ENCODE measurements at places on chromosomes 5 and 9.

DNA sequence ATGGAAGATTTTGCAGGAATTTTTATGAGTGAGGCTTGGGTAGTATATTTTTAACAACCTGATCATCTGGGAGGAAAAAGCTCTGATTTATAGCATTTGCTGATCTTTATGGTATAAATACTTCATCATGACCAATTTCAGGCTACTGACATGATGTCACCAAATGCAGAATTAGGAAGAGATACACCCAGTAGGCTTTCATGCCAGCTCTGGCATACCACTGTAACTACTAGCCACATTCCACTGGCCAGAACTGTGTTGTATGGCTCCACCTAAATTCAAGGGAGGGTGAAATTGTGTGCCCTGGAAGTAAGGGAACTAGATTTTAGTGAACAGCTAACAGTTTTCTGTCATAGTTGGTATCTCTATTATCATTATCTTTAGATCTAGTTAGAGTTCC, 17.6 kb downstream of the AP3S1 start:
- DNase-seq: no peak

DNA sequence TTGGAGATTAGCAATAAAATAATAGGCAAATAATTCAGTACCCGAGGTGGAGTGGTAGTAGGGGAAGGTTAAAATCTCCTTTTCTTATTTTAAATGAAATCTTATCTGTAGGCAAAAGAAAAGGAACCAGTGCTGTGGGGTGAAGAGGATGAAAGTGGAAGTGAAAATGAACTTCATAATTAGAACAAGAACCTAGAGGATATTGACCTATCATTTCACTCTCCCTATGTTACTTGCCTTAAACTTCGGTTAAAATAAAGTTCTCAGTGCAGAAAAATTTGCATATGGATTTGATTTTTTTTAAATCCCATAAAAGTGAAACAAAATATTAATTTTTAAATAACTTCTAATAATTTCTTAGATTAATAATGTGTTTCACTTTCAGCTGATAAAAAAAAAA, 1094.9 kb upstream of the C9orf72 start:
- no peak for DNase-seq

- DNase-seq: no peak
Observed at GRCh38 chr5:103357636-103358035, 99.1 kb downstream of the MACIR start.

DNA sequence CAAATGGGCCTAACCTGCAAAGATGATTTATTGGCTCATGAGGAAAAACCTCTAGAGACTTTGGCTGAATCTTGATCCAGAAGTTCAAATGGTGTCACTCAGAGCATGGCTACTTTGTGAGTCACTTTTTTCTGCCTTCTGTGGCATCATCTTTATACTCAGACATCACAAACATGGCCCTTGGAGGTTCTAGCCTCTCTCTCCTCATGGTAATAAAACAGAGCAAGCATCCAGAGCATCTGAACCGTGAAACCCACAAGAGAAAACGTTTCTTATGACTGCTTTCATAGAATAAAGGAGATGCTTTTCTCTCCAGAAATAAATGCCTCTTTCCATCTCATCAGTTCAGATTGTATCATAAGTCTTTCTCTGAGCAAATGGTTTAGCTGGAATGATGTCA, 780.3 kb downstream of the KCTD16 start:
- no peak for DNase-seq

GRCh38 chr5:6222121-6222520, 156.2 kb downstream of the MED10 start:
- DNase-seq: no peak

GRCh38 chr5:159907689-159908590, 8.3 kb upstream of the ADRA1B start:
- DNase-seq: no peak

- no peak for DNase-seq
Observed at GRCh38 chr5:963673-964531, 44.7 kb upstream of the NKD2 start.

DNA sequence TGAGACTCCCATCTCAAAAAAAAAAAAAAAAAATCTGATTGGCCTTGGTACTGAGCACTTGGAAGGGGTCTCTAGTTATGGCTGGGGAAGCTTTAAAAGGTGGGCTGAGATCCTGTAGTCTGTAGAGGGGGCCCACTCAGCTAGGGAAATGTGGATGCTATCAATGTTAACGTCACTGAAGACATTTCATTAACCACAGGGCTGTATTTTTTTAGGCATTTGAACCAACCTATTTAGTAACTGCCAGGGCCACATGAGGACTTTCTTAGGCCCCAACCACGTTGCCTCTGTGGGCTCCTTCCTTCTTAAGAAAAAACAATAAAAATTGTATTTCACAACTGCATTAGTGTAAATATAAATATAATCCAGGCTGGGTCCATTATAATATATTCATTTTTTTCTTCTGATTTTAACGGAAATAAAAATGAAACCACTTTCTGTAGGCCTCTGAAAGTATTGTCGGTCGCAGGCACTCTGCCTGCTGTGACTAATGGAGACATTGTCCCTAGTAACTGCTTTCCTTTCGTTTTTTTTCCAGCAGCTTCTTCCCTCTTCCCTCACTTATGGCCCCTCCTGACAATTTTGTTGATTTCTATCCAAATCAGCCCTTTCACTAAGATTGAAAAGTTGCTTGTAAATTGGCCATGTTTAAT, 71.6 kb downstream of the GCNT1 start:
- no peak for DNase-seq

DNA sequence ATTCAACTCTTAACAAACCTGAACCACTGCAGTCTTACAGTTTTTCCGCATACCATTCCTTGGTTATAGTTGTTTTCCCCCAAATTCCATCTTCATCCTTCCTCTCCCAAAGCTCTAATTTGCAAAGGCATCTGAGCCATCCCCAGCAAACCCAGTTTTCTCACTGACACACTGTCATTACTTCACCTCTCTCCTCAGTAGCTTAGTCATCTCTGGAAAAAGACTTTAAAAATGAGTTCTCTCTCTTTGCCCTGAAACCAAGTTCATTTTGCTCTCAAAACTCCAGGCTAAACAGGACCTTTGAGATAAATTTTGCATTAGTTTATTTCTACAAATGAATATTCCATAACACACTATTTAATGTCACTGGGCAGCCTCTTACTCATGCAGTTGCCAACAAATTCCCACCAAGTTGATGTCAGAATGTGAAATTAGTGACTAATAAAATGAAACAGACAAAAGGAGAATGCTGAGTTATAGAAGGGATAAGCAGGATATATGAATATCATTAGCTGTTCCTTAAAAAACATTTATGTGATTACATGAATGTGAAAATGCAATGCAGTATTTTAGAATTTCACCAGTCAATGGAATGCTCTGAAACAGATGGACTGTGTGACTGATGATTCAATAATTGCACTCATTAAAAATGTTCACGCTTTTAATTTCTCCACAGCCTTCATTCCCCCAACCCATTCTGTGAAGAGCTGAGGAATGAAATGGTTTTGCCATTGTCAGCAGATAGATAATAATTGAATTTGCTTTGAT, 107.4 kb upstream of the DMAC1 start:
- DNase-seq: no peak

DNA sequence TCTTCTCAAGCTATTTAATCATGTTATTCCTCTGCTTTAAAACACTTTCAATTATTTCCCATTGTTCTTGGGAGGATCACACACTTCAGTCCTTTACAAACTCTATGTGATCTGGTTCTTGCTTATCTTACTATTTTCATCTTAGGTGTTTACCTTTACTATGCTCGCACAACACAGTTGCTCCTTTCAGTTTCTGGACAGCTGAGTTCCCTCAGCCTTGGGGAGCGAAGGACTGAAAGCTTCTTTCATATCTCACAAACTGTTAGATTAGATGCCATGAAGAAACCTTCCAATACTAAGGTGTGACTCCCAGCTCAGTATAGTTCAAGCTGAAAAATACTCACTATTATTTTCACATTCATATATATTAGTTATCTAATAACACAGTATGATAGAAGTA, 117.9 kb downstream of the CDC42SE2 start:
- DNase-seq: no peak

DNA sequence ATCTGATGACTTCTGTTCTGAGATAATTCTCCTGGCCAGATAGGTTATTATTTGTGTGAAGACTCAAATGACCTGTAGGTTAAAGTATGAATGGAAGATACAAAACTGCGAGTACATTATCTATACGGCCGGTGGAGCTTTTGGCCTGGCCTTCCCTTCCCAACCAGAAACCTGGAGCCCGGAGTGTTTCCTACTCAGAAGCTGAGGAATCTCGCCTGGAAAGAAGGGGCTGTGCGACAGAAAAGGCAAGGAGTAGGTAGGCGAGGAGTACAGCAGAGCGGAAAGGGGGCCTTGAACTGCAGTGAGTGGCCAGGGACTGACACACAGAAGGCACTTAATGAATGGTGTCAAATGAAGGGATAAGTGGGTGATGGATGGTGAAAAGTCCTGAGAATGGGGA, 34.6 kb downstream of the ANGPTL2 start:
- no peak for DNase-seq

DNA sequence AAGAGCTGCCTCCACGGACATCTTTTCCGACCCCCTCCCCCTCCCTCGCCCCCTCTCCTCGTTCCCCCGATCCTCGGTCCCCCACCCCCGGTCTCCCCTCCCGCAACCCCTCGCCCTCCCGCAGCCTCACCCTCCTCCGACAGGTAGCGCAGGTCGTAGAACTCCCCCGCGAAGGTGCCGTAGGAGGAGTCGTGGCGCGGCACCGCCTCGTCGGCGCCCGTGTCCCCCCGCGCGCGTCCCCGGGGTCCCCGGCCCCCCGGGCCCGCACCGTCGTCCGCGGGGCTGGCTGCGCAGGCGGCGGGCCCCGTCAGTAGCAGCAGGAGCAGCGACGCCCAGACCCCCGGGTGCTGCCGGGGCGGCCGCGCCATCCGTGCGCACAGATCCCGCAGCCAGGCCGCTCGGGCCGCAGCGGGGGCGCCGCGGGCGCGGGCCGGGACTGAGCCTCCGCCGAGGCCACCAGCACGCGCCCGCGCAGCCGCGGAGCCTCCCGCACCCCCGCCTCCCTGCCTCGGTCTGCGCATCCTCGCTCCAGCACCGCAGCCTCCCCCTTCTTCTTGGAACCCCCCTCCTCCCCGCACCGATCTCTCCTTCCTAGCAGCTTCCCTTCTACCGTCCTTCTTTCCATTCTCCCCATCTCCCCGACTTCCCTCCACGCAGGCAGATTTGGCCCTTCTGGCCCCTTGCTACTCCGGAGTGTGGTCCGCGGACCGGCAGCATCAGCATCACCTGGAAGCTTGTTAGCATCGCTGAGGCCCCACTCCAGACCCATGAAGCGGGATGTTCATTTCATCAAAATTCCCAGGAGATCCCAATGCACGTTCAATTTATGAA, at the start of gene FRRS1L:
TSS of gene FRRS1L (minus strand) at position 479 of the 831 bp plus-strand sequence. CDS start at position 368, 111 bp downstream.
- peak; percentile 13 for DNase-seq

- DNase-seq: no peak
Observed at GRCh38 chr5:127963931-127964330, 119.6 kb upstream of the SLC12A2 start.

DNA sequence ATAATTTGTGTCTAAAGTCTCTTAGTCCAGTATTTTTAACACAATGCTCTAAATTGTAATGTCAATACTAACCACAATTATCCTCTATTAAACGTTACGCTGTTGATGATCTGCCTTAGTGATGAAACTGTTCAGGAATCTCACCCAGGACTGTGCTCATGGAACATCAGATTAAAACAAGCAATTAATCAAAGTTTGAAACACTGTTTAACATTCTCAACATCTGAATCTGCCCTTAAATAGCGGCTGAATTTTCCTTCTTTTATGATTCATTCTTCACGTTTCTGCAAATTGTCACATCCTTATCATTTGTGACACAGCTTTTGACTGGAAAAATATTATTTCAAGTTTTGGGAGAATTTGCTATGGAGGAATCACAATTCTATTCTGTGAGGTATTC, 113.8 kb downstream of the MARCHF11 start:
- no peak for DNase-seq

- no peak for DNase-seq
Observed at GRCh38 chr5:76818844-76819831, at the start of gene F2RL1. Gene F2RL1 (plus strand): TSS chr5:76819030. CDS start chr5:76819183, 153 bp downstream.

GRCh38 chr5:93476251-93476742, 104.7 kb downstream of the NR2F1-AS1 start:
- no peak for DNase-seq

GRCh38 chr9:95055851-95056551, 261.5 kb downstream of the FANCC start:
- no peak for DNase-seq

DNA sequence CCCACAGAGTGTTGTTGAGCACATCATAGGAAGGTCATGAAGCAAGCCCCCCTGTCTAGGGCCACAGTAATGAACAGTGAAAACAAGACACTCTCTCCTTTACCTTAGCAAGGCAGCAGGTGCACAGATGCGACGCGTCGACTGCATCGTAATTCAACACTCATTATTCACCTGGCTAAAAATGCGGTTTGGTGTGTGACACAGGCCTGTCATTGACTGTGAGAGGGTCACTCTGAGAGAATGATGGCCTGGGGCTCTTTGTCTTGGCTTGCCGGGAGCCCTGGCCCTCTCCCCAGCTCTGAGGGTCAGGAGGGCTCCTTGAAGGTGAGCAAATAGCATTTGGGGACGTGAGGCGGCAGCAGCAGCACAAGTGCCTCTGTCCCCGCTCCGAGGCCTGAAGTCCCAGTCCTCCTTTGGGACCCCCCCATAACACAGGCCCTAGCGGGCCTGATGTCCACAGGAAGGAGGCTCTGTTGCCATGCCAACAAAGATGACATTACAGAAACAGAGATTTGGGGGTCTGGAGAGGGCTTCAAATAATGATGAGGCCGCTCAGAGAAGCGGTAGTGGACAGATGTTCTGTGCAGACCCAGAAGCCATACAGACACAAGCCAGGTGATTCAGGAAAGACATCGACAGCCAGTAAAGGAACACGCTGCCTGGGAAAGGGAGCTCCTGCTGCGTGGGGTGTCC, 46.7 kb downstream of the SHB start:
- DNase-seq: no peak

- no peak for DNase-seq
Observed at GRCh38 chr9:121638901-121639592, 12.4 kb upstream of the DAB2IP start.

GRCh38 chr9:69137311-69137710, 36.8 kb upstream of the TJP2 start:
- DNase-seq: no peak

- no peak for DNase-seq
Observed at GRCh38 chr5:159764283-159765134, 151.8 kb upstream of the ADRA1B start.

DNA sequence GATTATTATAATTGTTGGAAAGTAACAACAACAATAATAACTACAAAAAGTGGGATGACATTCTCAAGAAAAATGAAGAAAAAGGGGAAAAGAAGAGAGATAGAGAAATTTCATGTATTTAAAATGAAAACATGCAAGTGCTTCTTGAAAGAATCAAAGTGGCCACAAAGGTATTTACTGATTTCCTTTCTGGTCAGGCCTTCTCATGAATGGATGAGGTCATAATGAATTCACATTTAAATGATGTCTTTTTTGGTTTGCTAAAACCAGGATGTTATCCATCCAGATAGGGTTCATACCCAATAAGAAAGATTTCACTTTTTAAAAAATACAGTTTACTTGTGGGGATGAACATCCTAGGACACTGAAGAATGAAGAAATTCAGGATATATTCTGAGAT, 446.4 kb upstream of the PTGER4 start:
- DNase-seq: no peak

- peak; percentile 14 for DNase-seq
Observed at GRCh38 chr5:15959370-15960164, 220.0 kb downstream of the MARCHF11 start.
